Suppressor macrophage treated with lipopolysaccharide for 4 hours (primary cell): ENCODE measurements at places on chromosomes 2 and 18.

DNA sequence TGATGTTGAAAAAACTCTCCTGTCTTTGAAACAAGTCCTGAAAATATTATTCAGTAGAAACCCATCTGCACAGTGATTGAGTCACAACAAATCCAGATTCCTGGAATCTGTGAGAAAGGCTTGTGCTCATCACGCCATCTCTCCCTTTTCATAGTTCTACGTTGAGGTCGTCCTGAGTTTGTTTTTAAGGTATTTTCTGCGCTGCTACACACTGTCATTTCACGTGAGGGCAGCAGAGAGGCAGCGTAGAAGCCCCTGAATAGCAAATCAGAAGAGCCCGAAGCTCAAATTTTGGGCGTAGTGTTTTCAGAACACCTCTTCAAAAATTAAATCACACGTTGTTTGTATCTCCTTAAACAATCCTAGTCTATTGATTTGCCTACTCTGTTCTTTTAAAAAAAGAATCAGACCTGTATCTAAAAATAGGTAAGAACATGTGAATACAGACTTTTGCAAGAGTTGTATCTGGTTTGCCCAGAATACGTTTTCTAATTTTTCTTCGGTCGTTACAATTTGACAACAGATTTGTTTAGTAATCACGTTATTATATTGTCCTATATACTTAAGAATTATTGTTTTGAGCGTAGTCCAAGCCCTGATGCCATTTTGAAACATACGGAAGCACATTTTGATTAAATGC lies 61.6 kb upstream of the SLC38A11 start:
- DNase-seq = no peak

- DNase-seq = no peak
These were observed 435.9 kb downstream of the TSN start for GRCh38 chr2:122191331-122191730.

DNA sequence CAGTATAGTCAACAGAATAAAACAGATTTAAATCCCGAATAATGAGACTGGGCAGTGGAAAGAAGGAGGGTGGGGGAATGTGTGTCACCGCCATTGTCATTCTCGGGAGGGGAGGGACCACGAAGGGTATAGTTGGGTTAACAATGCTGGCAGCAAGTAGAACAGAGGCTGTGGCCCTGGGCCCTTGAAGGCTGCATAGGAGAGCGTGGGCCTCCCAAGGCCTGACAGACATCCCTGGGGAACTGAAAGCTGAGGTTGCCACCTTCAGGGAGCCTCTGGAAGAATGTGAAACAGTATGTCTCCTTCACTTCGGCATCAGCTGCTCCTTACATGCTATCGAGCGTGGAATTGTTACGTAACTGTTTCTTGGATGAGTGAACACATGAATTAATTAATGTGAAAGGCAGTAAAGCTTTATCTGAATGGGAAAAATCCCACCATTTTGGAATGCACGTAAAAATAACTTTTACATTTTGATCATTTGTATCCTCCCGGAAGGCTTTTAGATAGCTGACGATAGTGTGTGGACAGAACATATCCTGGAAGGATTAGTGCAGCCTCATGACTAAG lies 92.8 kb upstream of the TTC39C start:
- no peak for DNase-seq

GRCh38 chr18:3478262-3478978 lies 28.4 kb downstream of the TGIF1 start:
- peak; percentile 72 for DNase-seq

DNA sequence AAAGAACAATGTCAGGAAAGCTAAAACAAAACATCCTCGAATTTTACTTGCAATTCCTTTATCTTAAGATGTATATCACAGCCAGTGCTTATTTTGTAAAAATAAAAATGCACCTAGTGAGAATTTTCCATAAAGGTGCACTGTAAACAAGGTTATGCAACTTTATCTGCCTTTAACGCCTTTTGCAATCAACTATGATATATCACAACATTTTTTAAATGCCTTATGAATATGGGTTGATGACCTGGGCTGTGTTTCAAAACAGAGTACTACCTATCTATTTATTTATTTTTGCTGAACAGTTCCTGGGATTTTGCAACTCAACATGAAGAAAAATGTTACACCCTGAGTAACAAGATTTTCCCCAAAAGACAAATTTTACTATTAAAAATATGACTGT lies 869.8 kb downstream of the CPS1 start:
- no peak for DNase-seq

DNA sequence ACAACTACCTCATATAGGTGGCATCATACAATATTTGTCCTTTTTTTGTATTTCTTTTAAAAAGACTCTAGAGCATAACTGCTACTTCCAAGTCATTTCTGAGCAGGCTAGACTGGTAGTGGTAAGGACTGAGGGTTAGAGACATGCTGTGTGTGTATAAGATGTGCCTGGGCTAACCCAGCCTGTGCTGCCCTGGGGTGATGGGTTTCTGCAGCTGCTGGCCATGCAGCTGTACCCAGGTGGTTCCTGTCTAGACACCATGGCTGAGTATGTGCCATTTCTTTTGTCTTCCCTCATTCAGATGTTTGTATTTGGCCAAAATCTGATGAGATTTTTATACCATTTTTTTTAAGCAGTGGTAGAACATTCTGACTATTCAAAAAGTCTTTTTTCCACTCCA lies 40.0 kb downstream of the MERTK start:
- no peak for DNase-seq

GRCh38 chr2:101980368-101980767 lies 11.4 kb upstream of the IL1R2 start:
- DNase-seq = no peak

GRCh38 chr2:141062443-141062842 lies 1068.4 kb downstream of the LRP1B start:
- no peak for DNase-seq

GRCh38 chr2:198053148-198053547 lies 248.8 kb downstream of the PLCL1 start:
- no peak for DNase-seq

DNA sequence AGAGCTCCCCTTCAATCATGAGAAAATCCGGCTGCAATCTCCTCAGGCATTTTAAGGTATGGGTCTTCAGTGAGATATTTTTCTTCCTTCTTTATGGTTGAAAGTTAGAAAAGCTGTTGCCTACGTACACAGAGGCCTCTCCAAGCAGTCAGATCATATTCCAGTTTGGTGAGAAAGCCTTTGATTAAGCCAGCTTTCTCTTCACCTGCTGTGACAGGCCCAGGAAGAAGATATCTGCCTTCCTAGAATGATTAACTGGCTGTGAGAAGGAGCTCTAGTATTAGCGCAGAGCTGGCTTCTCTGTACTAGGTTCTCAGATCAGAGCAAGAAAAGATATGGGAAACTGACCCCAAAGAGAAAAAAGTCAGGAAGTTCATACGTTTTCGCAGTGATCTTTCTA lies 585.0 kb upstream of the CHAC2 start:
- no peak for DNase-seq

- no peak for DNase-seq
These were observed 242.5 kb downstream of the SH3BP4 start for GRCh38 chr2:235194351-235194750.

DNA sequence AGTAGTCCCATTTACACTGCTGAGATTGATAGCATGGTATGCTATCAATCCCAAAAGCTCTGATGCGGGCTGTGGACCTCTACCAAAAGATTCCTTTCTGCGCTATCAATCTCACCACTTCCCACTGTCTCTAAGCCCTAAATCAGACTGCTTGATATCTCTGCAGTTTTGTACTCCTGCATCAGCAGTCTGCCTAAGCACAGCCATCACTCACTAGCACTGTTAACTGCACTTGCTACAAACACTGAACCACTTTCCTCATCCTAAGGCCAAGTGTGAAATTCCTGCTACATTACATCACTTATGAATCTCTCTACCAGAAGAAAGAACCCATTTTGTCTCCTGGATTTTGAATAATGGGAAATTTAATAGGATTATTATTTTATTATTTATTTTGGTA lies 237.0 kb downstream of the HNMT start:
- no peak for DNase-seq

DNA sequence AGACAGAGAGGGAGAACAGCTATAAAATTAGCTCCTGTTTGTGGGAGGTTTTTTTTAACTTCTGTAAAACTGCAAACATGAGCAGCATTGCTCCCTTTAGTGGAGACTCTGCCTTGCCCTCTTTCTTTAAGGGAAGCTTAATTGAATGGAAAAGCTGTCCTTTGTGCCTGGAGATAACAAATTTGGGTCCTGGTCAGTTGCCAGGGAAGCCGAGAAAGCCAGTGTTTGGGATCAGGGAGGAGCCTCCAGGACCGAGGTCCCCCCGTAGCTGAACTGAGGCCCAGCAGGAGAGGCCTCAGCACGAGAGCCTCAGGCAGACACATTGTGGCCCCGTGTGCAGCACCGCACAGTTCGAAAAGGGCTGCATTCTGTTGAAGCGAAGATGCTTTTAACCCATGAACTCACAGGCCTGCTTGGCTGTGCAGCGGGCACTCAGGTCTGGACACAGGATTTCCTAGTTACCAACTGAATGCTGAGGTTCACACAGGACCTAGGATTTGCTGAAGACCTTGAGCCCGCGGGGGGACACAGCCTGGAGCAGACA lies 369.7 kb downstream of the DCDC2C start:
- DNase-seq = no peak

DNA sequence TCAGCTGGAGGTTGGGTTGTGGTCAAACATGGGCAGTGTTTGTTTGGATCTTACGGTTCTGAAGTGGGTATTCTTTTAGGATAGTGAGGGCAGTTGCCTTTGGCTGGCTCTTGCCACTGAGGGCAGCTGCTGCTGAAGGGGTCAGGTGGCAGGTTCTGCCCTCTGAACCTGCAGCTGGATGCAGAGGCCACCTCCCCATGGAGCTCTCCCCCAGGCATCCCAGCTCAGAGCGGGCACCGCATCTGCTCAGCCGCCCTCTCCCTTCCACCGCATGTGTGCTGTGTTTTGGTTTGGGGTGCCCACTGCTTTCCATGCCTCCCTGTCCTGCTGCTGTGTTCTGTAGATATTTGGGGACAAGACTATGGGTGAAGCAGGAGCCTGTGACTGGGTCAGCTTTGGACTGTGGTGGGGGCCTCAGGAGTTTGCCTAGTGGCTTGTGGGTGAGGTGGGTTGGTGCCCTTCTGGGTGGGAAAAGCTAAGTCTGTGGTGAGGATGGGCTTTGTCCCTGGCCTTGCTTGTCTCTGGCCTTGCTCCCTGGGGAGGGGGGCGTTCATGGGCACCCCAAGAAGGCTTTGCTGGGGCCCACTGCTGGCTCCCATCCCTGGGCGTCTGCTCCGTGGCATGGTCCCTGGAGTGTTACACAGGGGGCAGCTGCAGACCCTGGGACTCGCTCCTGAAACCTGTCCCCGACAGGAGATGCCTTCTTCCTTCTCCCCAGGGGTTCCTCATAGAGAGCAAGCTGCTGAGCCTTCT lies 28.5 kb downstream of the OTOF start:
- DNase-seq = no peak

DNA sequence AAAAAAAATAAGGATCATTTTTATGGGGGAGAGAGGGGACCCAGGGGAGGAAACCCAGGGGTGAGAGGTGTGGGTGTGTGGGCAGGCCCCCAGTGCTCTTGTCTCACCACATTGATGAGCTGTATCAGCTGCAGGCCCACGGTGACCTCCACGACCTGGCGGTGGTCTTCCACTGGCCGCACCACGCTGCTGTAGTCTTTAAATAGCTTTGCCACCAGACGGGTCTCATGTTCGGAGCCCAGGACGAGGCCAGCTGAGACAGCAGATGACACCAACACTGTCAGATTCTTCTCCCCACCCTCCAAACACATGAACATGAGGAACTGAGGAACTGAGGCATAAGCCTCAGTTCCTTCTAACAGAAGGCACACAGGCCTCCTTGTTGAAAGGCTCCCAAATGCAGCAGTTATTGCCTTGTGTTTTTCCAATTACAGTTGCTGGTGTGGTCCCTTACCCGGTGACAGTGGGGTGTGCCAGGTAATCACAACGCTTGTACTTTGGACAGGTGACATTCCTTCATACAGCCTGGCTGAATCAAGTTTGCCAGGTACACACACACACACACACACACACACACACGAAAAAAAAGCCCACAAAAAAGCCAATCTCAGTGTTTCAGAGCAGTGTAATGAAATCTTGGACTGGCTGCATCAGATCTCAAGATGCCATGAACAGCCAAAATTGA lies 4.7 kb downstream of the CHRNA1 start:
- DNase-seq = no peak

DNA sequence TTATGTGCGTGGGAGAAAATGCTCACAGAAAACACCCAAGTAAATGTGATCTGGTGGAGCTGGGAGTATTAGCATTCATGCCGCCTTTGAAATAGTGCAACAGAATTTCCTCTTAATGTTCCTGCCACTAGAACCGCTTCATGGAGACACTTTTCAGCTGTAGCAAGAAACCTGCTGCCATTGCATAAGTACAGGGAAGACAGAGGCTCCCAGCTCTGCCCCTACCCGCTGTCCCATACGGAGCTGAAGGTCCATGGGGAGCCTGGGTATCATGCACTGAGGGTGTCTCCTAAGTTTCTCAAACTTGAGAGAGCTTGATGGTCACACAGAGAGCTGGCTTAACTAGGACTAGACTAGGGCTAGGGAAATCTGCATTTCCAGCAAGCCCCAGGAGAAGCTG lies 49.6 kb downstream of the CRIM1 start:
- no peak for DNase-seq
